Activated CD8-positive, alpha-beta memory T cell treated with anti-CD3 and anti-CD28 coated beads for 4 hours (primary cell): ENCODE measurements at places on chromosomes 11 and 22.

DNA sequence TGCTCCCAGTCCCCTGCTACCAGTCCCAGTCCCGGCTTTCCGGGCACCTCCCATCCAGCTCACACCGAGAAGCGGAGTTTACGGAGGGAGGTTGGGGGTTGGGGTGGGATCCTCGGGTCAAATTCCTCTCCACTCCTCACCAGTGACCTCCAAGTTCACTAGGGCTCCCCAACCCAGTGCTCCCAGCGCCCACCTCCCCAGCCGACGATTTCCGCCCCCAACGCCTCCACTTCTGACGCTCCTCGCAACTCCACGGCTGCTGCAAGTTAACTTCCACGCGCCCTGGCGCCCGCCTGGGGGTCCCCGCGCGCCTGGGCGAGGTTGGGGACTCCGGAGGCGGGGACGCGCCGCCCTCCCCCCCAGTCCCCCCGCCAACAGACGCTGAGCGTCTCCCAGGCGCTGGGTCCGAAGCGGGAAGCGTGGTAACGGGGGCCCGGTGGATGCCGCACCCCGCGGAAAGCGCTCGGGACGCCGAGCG, 526 bp downstream of the TPST2 start:
- no peak for DNase-seq

- DNase-seq = no peak
Measured at GRCh38 chr11:134250675-134251074, 2.5 kb downstream of the THYN1 start.

- no peak for DNase-seq
Measured at GRCh38 chr22:43393844-43394474, 17.9 kb upstream of the MPPED1 start.

DNA sequence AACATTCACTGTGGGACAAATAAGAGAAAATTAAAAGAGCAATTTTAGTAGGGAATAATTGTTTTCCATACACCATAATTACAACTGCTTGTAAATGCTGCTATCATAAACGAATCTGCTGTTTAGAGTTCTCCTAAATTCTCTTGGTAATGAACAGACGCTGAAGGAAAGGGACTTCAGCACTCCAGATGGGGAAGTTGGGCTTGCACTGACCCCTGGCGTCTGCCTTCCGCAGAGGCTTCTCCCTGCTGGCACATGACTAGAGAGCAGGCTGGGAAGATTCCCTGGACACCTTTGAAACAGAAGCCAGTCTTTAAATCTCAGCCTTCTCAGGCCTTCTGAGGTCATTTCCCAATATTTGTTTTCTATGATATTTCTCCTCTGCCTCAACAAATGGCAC, 84.1 kb downstream of the NXPE2 start:
- no peak for DNase-seq

GRCh38 chr11:34274712-34275398, 83.0 kb downstream of the ABTB2 start:
- no peak for DNase-seq

GRCh38 chr22:44191036-44191454, 10.3 kb downstream of the PARVG start:
- DNase-seq = no peak

- DNase-seq = no peak
Measured at GRCh38 chr11:124867700-124868099, 2.5 kb downstream of the ROBO3 start.

DNA sequence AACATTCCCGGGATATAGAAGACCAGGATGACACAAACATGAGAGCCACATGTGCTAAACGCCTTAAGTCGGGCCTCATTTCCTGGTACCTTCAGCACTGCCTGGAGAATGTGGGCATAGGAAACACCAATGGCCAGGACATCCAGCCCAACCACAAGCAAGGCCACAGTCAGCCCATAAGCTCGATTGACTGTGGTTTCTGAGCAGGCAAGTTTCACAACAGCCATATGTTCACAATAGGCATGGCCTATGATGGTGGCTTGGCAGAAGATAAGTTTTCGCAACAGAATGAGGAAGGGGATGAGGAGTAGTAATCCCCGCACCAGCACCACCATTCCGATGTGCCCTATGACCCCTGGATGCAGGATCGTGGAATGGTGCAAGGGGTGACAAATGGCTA, 26.9 kb upstream of the OR56A1 start:
- no peak for DNase-seq

- DNase-seq = no peak
Measured at GRCh38 chr11:12017243-12017678, 8.8 kb upstream of the DKK3 start.

GRCh38 chr11:121365304-121365703, 72.7 kb downstream of the SC5D start:
- no peak for DNase-seq

GRCh38 chr11:113664981-113665710, 41.0 kb downstream of the TMPRSS5 start:
- no peak for DNase-seq

GRCh38 chr11:116601814-116602636, 170.8 kb downstream of the BUD13 start:
- no peak for DNase-seq

DNA sequence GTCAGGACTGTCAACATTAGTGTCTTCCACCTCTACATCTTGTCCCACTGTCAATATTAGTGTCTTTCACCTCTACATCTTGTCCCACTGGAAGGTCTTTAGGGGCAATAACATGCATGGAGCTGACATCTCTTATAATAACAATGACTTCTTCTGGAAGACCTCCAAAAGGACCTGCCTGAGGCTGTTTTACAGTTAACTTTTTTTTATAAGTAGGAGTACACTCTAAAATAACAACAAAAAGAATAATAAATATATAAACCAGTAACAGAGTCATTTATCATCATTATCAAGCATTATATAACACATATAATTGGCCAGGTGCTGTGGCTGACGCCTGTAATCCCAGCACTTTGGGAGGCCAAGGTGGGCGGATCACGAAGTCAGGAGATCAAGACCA, 57.5 kb downstream of the PAK1 start:
- no peak for DNase-seq

DNA sequence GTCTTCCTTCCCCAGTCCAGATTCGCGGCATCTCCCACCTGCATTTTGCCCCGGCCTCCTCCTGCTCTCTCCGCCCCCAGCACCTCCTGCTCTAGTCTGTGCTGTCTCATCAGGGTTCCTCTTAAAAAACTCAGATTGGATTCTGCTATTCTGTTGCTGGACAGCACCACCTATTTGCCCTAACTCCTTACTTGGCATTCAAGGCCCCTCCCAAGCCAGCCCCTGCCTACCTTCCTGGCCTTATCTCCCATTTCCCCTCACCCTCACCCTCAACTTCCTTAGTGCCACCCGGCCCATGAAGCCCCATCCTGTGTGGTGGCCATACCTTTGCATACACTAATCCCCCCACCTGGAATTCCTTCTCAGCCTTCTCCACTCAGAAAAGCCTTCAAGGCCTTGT, 59.9 kb upstream of the PRDM11 start:
- DNase-seq = no peak

GRCh38 chr11:15673408-15673831, 558.7 kb downstream of the INSC start:
- DNase-seq = no peak

- DNase-seq = no peak
Measured at GRCh38 chr22:50678218-50678650, 5.6 kb downstream of the SHANK3 start.

DNA sequence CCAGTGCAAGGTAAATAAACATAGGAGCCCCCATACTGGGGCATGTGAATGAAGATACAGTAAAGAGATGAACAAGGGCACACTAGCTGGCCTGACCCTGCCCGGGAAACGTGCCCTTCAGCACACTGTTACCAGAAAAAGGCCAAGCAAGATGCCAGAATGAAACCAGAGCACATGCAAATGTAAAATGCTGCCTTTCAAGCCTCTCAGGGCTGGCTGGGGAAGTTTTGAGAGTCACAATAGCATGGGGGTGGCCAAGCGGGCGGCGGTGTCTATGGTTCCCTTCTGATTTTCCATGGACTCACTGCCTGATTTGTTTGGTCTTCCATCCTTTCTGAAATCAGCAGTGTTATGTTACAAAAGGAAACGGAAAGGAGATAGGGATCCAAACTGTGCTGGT, 18.9 kb upstream of the SUSD2 start:
- DNase-seq = no peak

GRCh38 chr11:72012091-72012630, 13.5 kb downstream of the IL18BP start:
- DNase-seq = no peak

- DNase-seq = peak; percentile 52
Measured at GRCh38 chr11:47766509-47767227, 473 bp downstream of the FNBP4 start.

- no peak for DNase-seq
Measured at GRCh38 chr11:66861774-66862558, 5.1 kb downstream of the LRFN4 start.

GRCh38 chr11:83611031-83611430, 324.9 kb upstream of the CCDC90B start:
- DNase-seq = no peak

DNA sequence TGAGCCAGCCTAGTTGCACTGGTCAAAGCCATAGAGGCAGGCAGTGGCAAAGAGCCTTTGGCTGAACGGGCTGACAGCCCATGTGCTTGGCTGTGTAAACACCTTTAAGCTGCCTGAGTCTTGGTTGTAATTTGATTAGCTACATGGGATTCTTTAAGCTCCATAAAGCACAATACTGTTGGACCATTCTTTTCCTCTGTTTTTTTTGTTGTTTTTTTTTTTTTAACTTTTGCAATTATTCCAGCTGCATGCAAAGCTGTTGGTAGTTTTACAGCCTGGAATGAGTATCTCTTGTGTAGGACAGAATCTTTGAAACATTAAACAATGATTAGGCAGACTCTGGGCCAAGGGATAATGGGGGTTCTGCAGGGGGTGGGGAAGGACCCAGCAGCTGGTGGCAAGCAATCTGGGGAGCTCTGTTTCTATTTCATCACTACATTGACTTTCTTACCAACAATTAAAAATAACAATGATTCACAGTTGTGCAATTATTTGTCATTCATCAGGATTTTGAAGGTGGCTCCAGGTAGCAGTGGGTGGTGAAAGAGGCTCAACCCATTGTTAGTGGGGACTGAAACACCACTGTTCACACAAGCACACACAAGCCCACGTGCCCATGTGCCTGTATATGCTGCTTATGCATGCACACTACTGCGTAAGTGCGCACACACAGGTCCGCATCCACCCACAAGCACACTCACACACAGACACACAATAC, 69.5 kb upstream of the CSNK2A3 start:
- DNase-seq = no peak
